ENCODE measurements at places on chromosomes 4 and X.

GRCh38 chrX:153740631-153741222 is 16.1 kb downstream of the ABCD1 start:
- no peak for DNase-seq

DNA sequence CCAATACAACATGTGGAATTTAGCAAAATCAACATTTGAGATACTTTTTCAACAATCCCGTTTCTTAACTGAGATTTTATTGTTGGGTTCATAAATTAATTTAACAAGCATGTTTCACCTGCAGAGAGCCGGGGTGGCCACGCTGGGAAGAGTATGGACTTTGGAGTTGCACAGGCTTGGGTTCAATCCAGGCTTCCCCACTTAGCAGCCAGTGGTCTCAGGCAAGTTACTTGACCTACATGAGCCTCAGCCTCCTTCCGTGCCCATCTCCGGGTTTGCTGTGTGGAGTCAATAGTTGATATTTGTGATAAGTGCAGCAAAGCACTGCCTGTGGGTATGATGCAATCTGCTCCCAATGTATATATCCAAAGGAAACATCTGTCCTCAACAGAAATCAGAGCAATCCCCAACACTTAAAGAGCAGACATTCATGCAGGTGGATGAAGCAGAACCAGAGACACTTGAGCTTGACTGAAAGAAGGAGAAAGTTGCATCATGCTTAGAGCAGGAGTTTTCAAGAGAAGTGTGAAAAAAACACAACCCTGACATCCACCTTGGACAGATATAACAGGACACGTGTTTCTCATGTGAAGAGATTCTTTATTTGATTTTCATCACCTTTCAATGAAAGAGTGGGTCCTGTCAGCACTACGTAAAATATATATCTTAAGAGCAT is 5.1 kb downstream of the CYTL1 start:
- no peak for DNase-seq

GRCh38 chr4:125104616-125105015 is 210.1 kb upstream of the FAT4 start:
- DNase-seq, result no peak

DNA sequence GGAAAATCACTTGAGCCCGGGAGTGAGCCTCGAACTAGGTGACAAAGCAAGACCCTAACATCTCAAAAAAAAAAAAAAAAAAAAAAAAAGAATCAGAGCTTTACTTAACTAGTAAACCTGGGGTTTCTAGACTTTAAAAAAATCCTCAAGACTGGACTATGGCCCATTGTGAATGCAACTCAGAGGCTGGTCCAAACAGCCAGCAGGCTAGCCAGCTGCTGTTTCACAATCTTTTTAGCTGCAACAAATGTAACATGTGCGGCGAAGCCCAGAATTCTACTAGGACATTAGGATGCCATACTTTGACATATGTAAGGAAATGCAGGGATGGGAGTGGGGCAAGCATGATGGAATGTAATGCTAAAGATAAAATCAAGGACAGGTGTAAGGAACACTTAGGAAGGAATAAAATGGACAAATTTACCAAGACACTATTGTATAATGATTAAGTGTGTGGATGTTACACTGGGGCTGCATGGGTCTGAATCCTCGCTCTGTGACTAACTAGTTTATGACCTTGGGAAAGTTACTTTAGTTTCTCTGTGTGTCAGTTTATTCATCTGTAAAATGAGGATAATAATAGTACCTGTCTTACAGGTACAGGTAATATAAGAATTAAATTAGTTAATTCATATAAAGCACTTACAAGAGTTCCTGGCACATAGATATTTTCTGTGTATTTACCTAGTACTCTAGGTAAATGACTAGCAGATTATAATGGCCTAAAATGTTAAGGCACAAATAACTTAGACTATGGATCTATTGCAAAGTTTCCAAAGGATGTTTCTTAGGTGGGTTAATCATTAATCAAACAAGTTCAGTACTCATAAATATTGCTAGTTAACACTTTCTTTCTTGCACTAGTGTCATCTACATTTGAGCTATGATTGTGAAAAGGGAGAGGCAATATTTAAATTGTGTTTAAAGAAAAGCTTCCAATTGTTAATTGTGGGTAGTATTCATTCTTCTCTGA is 49.5 kb downstream of the HELQ start:
- DNase-seq, result no peak

All from activated CD4-positive, alpha-beta T cell treated with anti-CD3 and anti-CD28 coated beads for 4 hours (primary cell).